ENCODE measurements at places on chromosomes 12 and 14. TPM values are rescaled to one million over a fixed set of nuclear protein-coding genes. Genes with fewer than 3 reads are reported as not detected.

DNA sequence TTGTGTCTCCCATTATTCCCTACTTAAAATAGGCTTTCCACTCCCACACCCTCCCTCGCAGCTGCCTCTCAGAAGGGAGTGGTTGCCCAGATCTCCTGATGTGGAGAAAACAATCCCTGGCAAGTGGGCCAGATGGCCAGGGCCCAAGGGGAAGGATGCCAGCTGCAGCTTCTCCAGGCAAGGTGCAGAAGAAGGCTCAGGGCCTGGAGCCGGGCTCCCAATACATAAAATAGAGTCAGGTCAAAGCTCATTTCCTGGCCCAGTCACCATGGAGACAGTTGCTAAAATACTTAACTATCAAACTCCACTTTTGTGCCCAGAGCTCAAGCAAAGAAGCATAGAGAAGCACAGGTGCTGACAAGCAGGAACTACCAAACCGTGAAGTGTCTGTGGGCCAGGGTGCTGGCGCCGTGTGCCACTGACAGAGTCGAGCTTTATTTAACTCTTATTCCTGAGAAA, 45.7 kb upstream of the ITPR2 start:
- no peak for DNase-seq

GRCh38 chr14:44204061-44204835, 302.8 kb downstream of the FSCB start:
- DNase-seq, result peak; percentile 1

DNA sequence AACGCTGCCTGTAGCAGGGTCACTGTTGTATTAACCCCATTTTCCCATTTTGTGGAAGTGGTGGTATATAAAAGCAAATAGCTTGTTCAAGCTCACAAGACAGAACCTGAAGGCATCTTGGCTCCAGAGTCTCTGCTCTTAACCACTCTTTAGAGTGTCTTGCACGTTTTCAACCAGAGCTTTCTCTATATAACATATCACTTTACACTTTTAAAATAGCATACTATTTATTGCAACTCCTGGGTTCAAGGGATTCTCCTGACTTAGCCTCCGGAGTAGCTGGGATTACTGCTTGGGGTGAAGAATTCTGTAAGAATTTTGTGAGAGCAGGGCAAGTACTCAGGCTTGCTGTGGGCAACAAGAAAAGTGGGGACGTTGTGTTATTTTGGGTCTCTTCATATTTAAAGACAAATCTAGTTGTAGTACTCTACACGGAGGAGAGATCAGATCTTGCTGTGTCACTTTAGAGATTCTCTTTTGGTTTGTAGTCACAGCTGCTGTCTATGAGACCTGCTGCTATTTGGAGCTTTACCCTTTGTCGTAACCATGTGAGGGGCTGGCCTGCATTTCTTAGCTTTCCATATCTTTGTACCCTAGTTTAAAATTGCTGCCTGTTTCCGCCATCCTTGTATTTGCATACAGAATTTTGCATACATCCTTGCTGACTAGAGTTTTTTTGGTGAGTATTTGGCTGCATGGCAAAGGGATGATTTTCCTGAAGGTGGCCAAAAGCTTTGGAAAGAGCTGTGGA, 40.7 kb downstream of the WDR20 start:
- no peak for DNase-seq

DNA sequence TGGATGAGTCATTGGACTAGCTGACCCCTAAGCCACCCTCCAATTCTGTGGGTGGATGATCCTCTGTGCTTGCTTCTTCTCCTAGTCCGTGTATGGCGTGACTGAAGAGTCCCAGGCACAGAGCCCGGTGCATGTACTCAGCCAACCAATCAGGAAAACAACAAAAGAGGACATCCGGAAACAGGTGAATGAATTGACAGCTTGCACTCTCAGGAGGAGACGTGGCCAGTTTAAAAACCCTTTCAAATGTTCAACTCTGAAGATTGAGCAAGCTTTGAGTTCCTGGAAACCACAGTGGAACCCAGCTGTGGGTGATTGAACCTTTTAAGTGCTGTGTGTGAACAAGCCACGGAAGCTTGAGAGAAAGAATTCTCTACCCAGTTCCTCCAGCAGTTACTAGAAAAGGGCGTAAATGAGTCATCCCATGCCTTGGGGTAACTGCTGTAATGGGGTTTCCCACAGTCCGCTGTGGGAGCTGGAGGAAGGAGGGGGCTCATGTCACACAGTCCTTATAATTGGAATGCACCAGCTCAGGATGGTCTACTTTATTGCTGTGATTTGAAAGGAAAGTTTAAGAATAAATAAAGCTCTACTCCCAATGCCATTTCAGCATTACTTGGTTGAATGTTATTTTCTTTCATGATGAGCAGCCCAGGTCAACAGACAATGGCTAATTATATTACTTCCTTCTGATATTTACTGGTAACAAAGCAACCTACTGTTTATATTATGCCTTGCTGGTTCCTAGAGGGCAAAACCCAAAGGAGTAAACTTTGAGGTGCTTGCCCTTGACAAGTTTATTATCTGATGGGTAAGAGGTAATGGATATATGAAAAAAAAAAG, 417.0 kb downstream of the DPF3 start:
- no peak for DNase-seq

KCNJ8 gene
- total RNA-seq, result 0.42 TPM

HOXC10 gene
- total RNA-seq, result not detected

DNA sequence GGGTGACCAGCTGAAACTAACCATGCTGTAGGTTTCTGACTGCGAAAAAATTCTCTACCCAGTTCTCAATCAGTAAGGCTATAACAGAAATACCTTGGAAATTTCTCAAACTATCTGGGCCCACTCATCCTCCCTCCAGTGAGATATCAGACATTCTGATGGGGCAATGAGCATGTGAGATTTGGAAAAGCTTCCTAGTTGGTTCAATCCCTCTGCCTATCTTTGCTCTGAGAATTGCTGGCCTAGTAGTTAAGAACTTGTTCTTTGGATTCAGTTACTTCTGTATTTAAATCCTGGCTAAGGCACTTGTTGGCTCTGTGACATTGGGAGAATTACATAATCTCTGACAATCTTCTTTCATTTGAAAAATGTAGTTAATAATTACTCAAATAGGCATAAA, 119.4 kb downstream of the SLC15A5 start:
- no peak for DNase-seq

GRCh38 chr12:56753566-56753965, 1.4 kb upstream of the PRIM1 start:
- no peak for DNase-seq

GRCh38 chr14:103430358-103430757, 45.1 kb downstream of the MARK3 start:
- no peak for DNase-seq

KRT77 gene
- total RNA-seq, result not detected

MUCL1 gene
- total RNA-seq, result not detected

- DNase-seq, result no peak
Measured at GRCh38 chr14:105343194-105343593, 28.6 kb downstream of the PACS2 start.

GRCh38 chr14:20980906-20981305, 8.9 kb upstream of the METTL17 start:
- DNase-seq, result no peak

DNA sequence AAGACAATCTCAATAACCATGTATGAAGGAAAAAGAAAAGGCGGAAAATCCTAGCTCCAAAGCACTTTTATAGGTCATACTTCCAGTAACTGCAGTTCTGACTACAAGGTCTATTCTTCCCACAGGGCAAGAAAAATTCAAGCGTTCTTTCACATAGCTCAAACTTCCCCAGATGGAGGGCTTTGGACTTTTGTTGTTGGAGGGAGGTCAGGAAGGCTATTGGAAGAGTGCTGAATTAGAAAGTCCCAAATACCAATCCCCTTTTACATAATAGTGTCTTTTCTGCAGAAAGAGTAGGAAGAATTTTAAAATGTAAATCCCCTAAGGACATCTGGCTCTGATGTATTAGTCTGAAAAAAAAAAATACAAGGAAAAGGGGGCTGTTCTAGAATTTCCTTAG, 309.4 kb downstream of the MDGA2 start:
- peak; percentile 16 for DNase-seq

DAAM1 gene
- total RNA-seq, result 13.7 TPM

GRCh38 chr12:60269611-60270269, 673.9 kb downstream of the SLC16A7 start:
- DNase-seq, result peak; percentile 5

DNA sequence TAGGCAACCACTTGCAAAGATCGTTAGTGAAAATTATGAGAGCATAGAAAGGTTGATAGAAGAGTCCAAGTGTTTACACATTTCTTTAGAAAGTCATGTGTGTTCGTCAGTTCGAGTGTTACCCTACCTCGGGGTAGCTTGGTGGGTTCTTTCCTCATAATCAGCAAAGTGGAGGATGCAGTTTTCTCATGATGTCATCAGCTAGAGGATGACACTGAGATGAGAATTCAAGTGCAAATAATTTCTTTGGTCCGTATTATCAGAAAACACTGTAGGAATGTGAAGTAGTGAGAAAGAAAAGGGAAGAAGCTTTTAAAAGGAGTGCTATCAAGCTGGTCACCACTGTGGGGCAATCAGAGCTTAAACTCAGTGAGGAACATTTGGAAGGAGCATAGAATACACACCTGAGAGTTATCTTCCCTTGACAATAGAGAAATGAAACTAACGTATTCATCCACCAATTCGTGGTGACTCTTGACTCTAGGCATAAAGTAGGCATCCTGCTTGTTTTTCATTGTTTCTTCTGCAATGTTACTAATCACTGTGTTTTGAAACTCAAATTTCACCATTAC, 1340.9 kb upstream of the TMEM132C start:
- peak; percentile 18 for DNase-seq

KCNH3 gene
- 0.97 TPM for total RNA-seq

All from H7 (cell line).